ENCODE measurements at places on chromosomes 11 and 22. TPM values are rescaled to one million over a fixed set of nuclear protein-coding genes. Genes with fewer than 3 reads are reported as not detected.

OR8B8 gene
- total RNA-seq = not detected

HPX gene
- 9.6 TPM for total RNA-seq

HOATZ gene
- total RNA-seq = not detected

RAB3IL1 gene
- 1.3 TPM for total RNA-seq

PKP3 gene
- total RNA-seq = not detected

SCT gene
- total RNA-seq = not detected

BTBD18 gene
- total RNA-seq = not detected

SOX10 gene
- total RNA-seq = not detected

- DNase-seq = peak; percentile 6
Measured at GRCh38 chr11:73225001-73225686, 7.1 kb downstream of the P2RY2 start.

DNA sequence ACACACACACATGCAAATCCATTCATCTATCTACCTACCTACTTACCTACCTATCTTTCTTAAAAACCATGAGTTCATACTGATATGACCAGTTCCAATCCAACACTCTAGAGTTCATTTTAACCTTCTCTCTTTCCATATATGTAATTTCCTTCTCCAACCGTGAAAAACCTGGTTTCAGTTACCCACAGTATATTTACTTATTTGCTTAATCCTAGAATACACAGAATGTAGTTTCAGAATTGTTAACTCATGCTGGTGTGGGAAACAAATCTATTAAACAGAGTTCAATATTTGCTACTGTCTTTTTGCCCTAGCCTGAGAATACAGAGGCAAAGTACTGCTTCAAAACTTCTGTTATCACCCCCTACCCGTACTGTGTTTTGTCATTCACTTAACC, 101.3 kb downstream of the RRM1 start:
- no peak for DNase-seq

- no peak for DNase-seq
Measured at GRCh38 chr11:59728913-59729312, 15.3 kb upstream of the OR10V1 start.

DNA sequence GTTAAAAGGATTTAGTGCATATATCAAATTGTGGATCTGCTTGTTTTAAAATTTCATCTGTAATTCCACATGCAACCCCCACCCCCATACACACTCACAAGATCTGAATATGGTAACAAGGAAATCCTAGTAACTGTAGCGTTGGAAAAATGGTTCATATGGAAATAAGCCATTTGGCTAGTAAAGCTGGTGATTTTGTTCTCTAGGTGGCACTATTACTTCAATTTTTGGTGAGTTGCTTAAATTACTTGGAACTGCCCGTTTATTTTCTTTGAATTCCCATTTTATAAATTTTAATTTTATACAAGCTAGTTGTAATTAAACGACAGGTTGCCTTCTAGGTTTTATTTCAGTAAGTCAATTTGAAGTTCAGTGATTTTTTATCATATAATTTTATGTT, 5.3 kb downstream of the BDNF start:
- no peak for DNase-seq

GRCh38 chr11:95337175-95337957, 106.4 kb upstream of the SESN3 start:
- DNase-seq = peak; percentile 72

GRCh38 chr11:82398300-82398815, 335.3 kb downstream of the FAM181B start:
- no peak for DNase-seq

DNA sequence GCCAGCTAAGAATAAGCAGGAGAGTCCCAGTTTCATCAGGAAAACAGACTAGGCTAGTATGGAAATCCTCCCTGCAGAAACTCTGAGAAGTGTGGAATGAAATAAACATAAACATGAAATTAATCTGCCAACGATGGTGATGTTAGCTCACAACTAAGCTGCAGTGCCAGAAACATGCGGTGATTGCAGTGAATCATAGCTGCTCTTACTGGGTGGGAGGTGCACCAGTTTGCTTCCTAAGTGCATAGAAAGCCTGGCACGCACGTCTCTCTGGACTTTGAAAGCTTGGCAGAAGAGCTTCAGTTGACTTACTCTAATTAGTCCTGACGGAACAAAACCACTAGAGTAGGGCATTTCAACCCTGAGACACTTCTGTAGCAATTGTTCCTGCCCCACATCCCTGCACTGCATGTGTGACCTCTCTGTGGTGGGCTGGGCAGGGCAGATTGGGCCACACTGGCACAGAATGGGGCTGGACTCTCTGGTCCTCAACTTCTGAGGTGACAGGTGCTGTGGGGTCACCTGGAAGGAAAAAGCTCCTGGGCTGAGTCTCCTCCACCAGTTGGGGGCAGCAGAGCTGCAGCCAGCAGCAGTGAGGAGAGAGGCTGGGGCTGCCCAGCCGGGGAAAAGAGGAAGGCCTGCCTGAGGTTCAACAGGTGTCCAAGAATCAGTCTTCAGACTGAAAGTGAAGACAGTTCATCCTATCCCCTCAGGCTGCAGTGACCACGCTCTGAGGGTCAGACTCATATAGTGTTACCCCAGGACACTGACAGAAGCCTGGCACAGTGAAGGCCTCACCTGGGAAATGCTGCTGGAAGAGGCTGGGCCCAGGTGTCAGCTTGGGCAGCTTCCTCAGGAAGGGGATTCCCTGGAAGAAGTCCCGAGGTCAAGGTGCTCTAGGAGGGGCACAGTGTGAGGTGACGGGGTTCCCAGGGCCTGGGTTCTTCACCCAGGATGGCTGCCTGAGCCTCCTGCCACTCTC, 40.5 kb downstream of the GGTLC2 start:
- DNase-seq = peak; percentile 38

- no peak for DNase-seq
Measured at GRCh38 chr11:43567396-43567975, 113.1 kb upstream of the HSD17B12 start.

GRCh38 chr22:27952779-27953178, 33.7 kb upstream of the PITPNB start:
- no peak for DNase-seq

DNA sequence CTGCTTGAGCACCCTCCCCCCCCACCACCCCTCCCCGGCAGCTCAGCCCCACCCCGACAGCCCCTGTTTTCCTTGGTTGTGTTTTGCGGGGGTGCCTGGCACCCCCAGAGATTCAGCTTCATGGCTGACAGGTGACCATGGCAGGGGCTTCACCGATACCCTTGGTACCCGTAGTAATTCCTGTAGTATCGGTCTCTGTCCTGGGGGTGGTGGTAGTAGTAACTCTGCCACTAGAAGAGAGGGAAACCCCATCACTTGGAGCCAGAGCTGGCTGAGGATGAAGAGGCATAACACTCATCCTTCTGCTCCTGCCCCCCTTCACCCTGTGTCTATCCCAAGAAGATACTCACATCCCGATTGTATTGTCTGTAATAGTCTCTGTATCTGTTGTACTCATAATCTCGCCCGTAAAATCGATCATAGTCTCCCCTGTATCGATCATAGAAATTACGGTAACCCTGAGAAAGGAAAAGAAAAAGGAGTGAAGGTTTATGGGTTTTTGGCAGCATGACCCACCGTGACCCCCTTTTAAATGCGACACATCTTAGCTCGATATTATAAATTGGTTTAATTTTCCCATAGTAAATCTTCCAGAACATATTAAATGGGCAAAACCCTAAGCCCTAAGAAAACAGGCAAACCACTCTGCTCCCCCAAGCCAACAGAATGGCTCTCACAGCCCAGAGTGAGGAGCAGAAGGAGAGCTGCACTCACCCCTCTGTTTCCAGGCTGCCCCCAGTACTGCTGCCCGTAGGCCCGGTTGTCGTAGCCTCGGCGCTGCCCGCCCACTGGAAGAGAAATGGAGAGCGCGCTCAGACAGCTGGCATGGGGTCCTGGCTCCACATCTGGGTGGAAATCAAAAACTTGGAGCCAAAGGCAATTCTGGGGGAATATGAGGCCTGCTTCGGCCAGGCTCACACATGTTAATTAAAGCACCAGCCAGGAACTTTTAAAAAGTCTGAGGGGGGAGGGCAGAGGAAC, 8.0 kb downstream of the GNG3 start:
- no peak for DNase-seq

DNA sequence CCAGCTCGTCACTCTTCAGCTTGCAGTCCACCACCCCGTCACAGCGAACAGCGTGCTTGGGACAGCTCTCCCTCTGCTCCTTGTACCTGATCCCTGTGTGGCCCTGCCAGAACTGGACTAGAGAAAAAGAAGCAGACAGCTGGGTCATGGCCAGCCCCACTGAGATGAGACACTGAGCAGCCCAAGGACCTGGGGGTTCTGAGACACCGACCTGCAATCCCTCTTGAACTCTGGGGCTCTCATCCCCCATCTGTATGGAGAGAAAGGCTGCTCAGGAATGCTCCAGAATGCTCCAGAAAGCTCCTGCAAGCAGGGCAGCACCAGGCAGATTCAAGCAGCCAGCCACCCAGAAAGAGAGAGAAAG, 14.8 kb downstream of the TMPRSS13 start:
- no peak for DNase-seq

- DNase-seq = no peak
Measured at GRCh38 chr11:959027-959426, 33.4 kb downstream of the AP2A2 start.

DNA sequence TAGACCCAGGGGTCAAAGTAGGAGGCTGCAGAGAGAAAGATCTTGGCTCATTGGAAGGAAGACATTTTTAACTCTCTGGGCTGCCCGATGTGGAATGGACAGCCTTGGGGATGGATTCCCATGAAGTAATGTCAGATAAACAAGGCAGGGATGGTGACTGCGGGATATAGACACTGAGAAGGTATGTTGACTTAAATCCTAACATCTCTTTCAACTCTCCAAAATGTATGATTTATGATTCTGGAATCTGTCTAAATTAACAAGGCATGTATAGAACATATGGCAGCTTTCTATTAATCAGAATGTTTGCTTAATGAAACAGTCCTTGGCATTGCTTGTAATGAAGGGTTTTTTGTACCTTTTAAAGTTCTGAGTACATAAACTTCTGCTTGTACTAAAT, 56.1 kb upstream of the VSTM5 start:
- DNase-seq = no peak

DNA sequence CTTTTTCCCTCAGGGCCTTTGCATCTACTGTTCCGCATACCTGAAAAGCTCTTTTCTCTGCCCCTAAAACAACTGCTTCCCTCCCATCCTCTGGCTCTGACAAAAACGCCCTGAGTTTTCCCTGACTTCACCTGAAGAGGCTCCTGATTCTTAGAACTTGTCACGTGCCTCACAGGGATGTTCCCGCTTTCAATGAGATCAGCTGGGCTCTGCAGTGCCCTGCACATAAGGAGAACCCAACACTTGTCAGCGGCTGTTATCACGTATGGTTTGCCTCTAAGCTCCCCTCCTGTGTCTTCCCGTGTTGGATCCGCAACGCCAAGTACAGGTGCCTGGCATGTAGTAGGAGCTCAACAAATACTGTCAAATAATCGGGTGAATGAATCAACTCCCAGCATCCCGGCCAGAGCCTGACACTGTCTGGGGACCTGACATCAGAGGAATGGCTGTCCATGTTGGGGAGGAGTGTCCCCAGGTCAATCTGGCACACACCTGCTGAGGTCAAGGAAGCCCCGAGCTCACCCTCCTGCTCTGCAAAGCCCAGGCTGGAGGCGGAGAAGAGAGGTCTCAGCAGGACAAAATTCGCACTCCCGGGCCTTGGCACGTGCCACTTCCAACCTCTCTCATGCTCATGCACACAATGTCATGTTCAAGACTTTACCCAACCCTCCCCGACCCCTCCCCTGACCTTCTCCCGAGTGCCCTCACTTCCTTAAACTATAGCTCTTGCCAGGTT, 4.2 kb upstream of the GRK2 start:
- peak; percentile 16 for DNase-seq

DNA sequence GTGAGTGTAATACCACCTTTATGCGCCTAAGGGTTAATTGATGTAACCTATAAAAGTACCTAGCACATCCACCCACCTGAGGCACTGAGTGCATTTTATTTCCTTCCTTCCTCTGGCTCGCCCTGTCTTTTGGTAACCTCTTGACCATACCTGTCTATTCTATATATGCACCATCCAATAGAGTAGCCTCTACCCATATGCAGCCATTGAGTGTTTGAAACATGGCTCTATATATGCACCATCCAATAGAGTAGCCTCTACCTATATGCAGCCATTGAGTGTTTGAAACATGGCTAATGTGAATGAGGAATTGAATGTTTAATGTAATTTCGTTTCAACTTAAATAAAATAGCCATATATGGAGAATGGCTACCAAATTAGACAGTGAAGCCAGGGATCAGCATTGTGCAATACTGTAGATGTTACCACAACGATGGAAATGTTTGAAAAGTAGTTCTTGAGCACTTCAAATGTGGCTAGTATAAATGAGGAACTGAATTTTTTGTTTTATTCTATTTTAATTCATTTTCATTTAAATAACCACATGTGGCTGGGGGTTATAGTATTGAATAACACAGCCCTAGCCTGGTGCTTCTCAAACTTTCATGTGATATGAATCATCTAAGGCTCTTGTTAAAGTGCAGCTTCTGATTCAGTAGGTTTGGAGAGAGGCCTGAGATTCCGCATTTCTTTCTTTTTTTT, 33.8 kb downstream of the SLC35F2 start:
- DNase-seq = no peak

DNA sequence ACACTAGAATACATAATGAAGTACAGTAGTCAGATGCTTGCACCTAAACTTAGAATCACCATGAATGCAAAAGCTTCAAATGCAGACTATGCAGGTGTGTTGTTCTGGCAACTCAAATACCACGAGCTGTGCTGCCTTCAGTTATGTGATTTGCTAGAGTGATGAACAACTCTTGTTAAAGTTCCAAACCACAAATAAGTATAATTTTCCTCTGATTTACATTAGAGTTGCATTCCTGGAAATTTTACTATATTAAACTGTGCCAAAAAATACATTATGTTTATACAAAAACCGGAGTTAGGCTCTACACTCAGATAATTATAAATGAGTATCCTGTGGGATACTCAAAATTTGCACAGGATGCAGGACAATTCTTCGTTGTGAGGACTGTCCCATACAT, 3.0 kb downstream of the TMEM218 start:
- no peak for DNase-seq

GRCh38 chr11:123547180-123547579, 107.2 kb downstream of the SCN3B start:
- no peak for DNase-seq

- no peak for DNase-seq
Measured at GRCh38 chr11:34432822-34433221, 5.9 kb upstream of the CAT start.

DNA sequence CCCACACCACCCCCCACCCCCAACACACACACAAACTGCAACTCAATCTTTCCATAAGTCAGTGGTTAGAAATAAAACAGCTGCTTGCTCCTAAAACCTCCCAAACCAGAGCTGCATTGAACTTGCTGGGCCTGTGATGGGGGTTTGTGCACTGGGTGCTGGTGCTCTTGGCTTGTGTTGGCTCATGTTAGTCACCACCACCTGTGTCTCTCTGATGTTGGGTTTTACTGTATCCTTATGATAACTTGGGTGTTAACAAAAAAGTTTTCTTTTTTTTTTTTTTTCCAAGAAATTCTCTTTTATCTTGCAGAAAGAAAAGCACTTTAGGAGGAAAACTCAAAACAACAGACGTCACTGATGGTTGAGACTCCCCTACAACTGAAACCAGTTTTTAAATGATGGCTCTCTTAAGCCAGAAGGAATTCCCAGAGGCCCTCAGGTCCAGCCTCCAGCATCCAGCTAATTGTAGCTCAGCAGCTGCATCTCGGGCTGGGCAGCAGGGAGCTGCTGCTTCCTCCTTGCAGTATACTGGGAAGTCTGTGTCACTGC, 79.9 kb upstream of the DRD2 start:
- peak; percentile 67 for DNase-seq
